ENCODE measurements at places on chromosomes 1 and 21.
A peak's percentile ranks its signal among the peaks of the same experiment; 100 is the strongest.

GRCh38 chr1:9476790-9477463, 62.3 kb upstream of the SLC25A33 start:
- DNase-seq, result no peak

- no peak for DNase-seq
Measured at GRCh38 chr1:99306056-99306455, 41.8 kb downstream of the PLPPR4 start.

DNA sequence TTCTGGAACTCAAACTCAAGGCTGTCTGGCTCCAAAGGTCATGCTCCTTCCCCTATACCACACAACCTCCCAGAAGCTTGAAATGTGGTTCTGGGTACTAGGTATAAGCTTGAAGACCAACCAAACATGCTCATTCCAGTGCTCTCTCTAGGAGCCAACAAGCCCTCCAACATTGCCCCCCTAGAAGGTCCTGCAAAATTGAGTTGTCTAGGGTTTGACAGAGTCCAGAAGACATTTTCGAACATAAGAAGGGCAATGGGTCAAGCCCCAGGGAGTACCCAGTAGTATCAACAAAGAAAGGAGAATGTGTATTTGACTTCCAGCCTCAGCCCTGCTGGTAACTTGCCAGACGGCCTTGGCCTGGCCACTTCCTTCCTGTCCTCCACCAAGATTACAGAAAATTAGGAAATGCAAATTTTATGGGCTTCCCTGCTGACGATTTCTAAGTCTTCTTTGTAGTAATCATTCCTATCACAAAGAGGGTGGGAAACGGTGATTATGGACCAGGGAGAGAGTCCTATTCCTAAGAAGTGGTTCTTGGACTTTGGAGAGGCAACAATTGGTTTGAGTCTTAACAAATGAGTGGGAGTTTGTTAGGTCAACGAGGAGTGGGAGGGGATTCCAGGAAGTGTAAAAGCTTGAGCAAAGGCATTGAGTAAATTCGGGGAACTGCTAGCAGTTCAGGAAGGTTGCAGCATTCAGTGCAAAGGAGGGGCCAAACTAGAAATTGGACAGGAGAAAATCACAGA, 18.7 kb upstream of the SLAMF1 start:
- DNase-seq, result no peak

DNA sequence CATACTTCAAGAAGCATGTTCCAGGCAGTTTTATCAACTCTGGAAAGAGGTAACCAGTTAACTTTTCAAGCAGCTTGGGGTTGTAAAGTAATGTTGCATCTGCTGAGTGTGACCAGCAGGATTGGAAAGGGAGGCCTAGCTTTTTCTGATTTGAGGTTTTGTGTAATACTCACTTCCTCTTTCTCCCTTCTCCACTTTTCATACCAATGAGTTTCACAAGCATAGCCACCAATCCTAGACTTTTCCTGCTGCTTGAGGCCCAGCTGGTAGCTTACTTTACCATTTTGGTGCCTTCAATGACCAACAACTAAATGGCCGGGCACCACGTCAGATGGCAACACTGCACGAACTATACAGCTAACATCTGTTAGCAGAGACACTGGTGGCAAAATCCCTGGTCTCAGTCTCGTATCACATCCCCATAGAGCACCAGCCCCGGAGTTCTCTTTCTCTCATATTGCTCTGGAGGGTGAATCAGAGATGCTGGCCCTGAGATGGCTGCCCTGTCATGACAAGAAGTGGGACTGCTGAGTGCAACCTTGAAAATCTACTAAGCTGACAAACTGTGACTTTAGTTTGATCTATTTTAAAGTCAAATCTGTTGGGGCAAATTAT, 14.8 kb upstream of the GPR88 start:
- no peak for DNase-seq

DNA sequence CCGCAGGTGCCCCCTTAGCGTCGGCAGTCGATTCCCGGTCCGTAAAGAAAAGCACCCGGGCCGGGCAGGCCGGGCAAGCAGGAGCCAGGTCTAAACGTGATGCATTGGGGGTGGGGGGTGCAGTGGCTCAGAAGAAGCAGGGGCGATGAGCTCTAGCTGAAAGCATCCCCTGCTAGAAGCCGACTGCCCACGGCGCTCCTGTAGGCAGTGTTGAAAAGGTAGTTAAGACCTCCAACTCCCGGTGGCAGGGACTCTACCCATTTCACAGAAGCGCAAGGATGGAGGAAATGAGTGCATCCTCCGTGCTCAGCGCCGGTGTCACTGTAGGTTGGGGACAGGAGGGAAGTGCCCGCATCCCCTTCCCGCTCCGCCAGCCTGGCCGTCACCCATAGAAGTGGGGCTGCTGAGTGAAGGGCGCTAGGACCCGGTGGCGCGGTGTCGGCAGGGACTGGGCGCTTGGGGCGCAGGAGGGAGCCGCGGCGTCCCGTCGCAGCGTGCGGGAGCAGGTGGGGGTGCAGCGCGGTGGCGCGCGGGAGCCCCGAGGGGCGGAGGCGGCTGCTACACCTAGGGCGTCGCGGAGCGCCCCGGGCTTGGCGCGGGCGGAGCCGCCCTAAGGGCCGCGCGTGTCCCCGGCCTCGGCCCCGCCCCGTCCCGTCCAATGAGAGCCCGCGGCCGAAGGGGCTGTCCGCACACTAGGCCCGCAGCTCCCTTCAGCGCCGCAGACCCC, at the start of gene WNT2B:
WNT2B (plus strand) TSS at position 688 of the 727 bp plus-strand sequence. CDS start 298 bp downstream, outside the sequence.
- peak; percentile 55 for DNase-seq

GRCh38 chr21:16741141-16741665, 771.6 kb upstream of the CXADR start:
- no peak for DNase-seq

- DNase-seq, result no peak
Measured at GRCh38 chr1:58183286-58183685, 363.2 kb downstream of the OMA1 start.

- DNase-seq, result no peak
Measured at GRCh38 chr1:147664206-147664605, 6.1 kb downstream of the ACP6 start.

GRCh38 chr1:8281843-8282509, 35.9 kb upstream of the SLC45A1 start:
- no peak for DNase-seq

GRCh38 chr1:233909195-233909594, 4.7 kb downstream of the SLC35F3 start:
- DNase-seq, result no peak

GRCh38 chr1:41812453-41812852, 106.3 kb downstream of the HIVEP3 start:
- DNase-seq, result no peak

DNA sequence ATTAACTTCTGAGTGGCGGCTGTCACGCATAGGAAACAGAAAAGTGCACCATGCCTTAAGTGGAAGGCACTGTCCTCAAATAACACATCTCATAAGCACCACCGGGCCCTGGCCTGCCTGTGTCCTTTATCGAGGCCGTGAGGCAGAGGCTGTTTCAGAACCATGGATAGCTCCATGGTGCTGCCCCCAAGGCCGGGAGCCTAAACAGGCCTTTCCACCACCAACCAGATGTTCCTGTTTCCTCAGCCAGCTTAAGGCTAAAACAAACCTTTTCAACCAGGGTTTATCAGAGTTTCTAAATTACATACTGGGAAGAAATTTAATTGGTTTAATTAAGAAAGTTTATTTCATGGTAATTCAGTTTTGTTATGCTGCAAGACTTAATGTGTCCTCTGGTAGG, 114.4 kb downstream of the DMRTA2 start:
- DNase-seq, result no peak

GRCh38 chr1:36888811-36889477, 145.4 kb downstream of the GRIK3 start:
- DNase-seq, result no peak

DNA sequence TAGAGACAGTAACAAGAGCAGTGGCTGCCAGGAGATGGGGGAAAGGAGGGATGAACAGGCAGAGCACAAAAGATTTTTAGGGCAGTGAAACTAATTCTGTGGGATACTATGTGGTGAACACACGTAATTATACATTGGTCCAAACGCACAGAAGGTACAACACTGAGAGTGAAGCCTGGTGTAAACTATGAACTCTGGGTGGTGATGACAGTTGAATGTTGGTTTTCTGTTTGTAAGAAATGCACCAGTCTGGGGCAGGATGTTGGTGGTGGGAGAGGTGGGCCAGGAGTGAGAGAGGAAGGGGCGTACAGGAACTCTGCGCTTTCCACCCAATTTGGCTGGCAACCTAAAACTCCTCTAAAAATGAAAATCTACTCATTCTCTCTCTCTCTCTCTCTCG, 50.2 kb upstream of the TIAM1 start:
- no peak for DNase-seq

DNA sequence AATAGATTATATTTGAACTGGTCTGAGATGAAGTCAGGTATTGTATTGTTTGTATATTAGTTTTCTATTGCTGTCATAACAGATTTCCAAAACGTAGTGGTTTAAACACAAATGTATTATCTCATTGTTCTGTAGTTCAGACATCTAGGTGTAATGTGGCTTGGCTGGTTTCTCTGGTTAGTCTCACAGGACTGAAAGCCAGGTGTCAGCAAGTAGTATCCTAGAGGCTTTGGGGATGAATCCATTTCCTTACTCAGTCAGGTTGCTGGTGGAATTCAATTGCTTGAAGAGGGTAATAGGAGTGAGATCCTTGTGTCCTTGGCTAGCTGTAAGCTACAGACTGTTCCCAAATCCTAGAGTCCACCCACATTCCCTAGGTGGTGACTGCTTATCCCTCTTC, 675.8 kb downstream of the NCAM2 start:
- no peak for DNase-seq

DNA sequence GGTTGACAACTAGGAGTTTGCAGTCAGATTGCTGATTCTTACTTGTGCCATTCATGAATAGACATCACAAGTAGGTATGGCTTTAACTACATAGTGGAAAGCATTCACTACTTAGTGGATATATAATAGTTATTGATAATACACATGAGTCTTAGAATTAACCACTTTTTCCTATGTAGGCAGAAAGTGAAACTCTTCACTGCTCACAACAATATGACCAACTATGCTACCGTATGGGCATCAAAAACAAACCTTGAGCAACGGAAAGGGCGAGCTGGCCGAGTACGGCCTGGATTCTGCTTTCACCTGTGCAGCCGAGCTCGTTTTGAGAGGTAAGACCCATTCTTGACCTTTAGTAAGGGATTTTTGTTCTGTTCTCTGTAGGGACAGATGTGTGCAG, 38.7 kb downstream of the DHX9 start:
- DNase-seq, result no peak

- no peak for DNase-seq
Measured at GRCh38 chr1:61224609-61225008, 142.2 kb downstream of the NFIA start.

DNA sequence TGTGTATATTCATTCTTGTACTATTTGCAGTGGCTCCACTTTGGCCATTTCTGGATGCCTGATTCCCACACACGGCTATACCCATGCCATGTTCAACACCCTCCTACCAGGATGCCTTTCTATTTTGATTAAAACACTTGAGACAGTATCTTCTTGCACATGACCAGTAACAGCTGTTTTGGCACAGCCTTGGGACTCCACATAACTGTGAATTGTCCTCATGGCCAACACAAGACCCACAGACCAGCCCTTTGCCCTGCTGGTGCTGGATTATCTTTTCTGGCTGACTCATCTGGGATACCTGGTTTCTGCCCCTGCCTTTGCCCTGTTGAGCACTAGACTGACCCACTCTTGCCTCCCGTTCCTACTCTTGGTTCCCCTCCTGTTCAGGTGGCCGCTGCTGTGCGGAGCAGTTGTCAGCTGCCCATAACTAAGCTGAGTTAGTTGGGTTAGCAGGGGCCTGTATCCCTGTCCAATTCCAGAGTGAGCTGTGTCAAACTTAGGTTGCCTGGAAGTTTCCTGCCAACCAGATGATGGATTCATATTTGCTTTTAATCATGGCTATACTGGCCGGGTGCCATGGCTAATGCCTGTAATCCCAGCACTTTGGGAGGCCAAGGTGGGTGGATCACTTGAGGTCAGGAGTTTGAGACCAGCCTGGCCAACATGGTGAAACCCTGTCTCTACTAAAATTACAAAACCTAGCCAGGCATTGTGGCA, 10.8 kb upstream of the EYA3 start:
- DNase-seq, result no peak

DNA sequence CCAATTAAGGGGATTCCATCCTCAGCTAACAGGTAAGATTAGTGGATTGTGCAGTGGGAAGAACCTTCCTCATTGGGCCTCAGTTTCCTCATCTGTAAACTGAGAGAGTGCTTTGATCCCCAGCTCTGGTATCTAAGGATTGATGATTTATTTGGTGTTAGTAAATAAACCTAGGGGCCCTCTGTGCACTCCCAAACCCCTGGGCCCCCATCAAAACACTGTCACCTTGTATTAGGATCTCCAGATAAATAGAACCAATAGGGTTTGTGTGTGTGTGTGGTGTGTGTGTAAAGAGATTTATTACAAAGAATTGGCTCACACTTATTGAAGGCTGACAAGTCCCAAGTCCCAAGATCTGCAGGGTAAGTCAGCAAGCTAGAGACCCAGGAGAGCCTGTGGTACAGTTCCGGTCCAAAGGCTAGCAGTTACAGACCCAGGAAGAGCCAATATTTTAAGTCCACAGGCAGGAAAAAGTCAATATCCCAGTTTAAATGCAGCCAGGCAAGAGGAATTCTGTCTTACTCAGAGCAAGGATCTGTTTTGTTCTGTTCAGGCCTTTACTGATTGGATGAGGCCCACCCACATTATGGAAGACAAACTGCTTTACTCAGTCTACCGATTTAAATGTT, 11.0 kb upstream of the ELK4 start:
- DNase-seq, result no peak

GRCh38 chr1:14739082-14739832, 140.8 kb downstream of the KAZN start:
- no peak for DNase-seq

DNA sequence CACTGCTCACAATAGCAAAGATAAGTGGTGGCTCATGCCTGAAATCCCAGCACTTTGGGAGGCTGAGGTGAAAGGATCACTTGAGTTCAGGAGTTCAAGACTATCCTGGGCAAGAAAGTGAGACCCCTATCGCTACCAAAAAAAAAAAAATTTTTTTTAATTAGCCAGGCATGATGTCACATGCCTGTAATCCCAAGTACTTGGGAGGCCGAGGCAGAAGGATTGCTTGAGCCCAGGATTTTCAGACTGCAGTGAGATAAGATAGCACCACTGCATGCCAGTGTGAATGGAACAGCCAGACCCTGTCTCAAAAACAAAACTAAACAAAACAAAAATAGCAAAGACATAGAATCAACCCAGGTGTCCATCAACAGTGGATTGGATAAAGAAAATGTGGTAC, 50.6 kb downstream of the HSF2BP start:
- no peak for DNase-seq

DNA sequence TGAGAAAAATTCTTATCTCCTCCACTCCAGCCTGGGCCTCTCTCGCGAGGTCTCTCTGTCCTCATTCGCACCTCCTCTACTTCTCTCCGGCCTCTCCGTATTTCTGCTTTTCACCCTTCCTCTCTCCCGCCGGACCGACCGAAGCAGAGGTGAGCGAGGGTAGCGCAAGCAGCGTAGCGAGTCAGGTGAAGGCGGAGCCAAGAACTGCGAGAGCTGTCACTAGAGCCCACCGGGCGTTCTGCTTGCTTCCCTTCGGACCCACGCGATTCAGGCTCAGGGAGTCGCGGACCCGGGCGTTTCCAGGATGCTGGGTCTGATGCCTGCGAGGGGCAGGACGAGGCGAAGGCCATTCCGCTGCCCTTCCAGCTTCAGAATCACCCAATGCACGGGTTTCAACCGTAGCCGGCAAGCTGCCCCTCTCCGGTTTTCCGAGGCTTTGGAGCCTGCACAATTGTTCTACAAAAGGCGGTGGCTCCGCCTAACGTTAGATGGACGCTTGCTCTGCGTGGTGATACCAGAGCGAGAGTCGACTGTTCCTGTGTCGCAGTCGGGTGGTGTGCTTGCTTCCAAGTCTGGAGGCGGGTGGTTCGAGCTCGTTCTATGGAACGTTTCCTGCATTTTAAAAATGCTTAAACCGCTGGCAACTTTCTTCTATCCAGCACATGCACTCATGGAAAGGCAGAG, 310.2 kb downstream of the FAM72C start:
- no peak for DNase-seq
